Effector CD8-positive, alpha-beta T cell (primary cell): ENCODE measurements at places on chromosomes 16 and 17.

GRCh38 chr16:87376660-87377059, 6.9 kb downstream of the FBXO31 start:
- DNase-seq: no peak

GRCh38 chr17:27633312-27634025, 2.5 kb downstream of the LGALS9 start:
- no peak for DNase-seq

DNA sequence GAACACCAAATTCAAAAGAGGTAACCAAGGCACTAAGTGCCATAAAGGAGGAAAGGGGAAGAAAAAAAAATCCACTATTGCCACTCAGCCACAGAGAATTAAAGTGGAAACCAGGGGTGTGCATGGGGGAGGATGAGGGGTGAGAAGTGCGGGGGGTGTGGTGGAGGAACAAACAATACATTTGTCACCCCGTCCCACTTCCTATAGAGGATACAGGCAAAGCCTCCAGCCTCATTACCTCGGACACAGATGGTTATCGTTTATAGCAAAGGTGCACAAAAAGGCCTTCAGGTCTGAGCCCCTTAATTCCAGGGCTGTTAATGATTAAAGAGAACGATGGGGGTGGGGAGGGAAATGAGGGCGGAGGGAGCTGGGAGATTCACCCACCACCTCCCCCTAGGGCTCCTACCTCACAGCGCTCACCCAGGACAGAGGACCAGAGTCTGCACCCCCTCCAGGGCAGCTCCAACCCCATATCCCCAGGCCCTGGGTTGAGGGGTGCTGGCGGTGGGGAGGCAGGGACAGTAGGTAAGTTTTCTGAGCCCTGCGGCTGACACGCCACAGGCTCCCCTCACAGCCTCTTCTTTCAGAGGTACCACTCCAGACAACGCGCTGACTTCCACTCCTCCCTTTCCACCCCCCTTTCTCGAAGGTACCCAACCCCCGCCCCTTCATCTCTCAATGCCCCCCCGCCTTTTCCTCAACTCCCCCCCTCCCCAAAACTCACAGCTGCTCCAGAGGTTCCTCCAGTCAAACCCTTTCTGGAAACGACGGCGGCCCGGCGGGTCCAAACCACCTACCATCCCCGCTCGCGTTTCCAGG, 470 bp downstream of the DCUN1D3 start:
- DNase-seq: no peak

GRCh38 chr16:49194537-49195236, 87.0 kb downstream of the CBLN1 start:
- no peak for DNase-seq

GRCh38 chr16:69186642-69187445, at the start of gene SNTB2:
TSS of gene SNTB2 (plus strand) at chr16:69187164. CDS start at chr16:69187167, 3 bp downstream.
- DNase-seq: peak; percentile 76

GRCh38 chr17:45225964-45226530, 4.4 kb downstream of the FMNL1 start:
- peak; percentile 80 for DNase-seq

DNA sequence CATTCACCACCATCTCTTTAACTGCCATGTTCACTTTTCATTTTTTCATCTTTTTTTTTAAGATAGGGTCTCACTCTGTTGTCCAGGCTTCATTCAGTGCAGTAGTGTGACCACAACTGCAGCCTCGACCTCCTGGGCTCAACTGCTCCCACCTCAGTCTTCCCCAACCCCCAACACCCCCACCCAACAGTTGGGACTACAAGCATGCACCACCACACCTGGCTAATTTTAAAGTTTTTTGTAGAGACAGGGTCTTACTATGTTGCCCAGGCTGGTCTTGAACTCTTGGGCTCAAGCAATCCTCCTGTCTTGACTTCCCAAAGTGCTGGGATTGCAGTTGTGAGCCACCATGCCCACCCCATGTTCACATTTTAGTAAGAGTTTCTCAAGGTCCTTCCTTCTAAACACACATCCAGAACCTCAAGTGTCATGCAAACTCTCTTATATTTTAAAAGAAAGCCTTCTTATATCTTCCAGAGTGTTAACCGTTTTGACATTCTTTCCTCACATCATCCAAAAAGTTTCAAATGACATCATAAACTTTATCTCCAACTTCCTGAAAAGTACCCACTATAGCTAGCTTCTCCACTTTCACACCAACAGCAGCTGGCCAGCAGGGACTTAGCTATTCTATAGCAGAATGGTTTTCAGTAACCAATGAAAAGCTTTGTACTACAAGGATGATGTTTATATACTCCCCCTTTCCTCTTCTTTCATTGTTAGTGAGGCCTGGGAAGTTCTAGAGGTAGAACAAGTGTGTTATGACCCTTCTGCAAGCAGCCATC, 49.3 kb downstream of the TRAF4 start:
- no peak for DNase-seq

- DNase-seq: peak; percentile 99
Observed at GRCh38 chr17:32444301-32445073, at the start of gene PSMD11. TSS of gene PSMD11 (plus strand) at chr17:32444510. CDS start at chr17:32444524, 14 bp downstream.

- no peak for DNase-seq
Observed at GRCh38 chr16:14356064-14356463, 274.0 kb downstream of the PARN start.

GRCh38 chr16:74623214-74623838, 16.4 kb upstream of the GLG1 start:
- DNase-seq: no peak

- no peak for DNase-seq
Observed at GRCh38 chr17:4766723-4767122, 5.0 kb upstream of the TM4SF5 start.

- DNase-seq: no peak
Observed at GRCh38 chr16:80599466-80599865, 58.7 kb downstream of the DYNLRB2 start.

- DNase-seq: no peak
Observed at GRCh38 chr16:12054396-12054795, 77.9 kb downstream of the SNX29 start.

DNA sequence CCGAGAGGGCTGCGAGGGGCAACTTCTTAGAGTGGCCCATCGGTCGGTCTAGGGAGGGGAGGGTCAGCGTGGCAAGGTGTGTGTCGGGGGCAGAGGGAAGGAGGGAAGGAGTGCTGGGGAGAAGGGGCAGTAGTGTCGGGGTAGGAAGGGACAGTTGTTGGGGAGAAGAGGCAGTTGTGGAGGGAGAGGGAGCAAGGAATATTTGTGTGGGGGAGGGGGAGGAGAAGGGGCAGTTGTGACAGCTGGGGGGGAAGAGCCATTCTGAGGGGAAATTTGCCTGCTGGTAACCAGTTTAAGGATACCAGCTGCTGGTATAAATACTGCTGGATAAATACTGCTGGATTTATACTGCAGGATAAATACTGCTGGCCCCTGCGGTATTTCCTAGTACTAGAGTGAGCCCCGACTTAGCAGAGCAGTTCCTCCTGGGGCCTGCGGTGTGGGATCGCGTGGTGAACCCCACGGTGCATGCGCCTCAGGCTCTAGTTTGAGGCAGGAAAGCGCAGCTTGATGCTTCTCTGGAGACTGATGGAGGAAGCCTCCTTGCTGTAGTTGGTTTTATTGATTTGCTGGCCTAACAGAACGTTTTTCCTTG, 309 bp downstream of the DNAH2 start:
- DNase-seq: no peak

DNA sequence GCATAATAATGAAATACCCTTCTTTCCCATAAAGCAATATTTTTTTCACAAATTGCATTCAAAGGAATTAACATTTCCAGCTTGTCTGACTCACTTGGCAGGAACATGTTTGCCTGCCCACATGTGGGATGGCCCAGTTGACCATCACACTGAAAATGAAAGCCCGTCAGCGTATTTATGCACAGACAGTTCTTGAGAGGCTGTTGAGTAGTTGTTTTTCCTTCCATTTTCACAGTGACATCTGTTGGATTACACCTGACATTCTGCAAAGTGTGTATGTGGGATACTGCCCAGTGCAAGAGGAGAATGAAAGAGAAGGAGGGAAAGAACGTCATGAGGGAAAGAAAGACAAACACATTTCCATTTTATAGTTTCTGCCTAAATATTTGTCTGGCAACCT, 29.7 kb downstream of the HS3ST4 start:
- DNase-seq: no peak
